Esophagus squamous epithelium (tissue), 5 donors: ENCODE measurements at places on chromosomes 2 and 18.

GRCh38 chr2:69791045-69791444 is 38.4 kb upstream of the GMCL1 start:
- DNase-seq: no peak

DNA sequence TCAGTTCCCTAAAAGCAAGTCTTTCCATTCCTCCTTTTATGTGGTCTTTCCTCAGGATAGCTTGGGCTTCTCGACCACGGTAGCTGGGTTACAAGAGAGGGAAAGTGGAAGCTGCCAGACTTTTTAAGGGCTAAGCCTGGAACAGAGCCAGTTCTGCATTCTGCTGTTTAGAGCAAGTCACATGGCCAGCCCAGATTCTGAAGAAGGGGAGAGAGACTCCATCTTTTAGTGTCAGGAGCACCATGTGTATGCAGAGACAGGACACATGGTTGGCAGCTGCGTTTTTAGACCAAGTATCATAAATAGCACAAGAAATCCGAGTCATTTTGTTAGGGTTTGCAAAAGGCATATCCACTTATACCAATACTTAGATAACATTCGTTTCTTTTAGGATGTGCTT is 4.7 kb downstream of the HMSD start:
- no peak for DNase-seq

DNA sequence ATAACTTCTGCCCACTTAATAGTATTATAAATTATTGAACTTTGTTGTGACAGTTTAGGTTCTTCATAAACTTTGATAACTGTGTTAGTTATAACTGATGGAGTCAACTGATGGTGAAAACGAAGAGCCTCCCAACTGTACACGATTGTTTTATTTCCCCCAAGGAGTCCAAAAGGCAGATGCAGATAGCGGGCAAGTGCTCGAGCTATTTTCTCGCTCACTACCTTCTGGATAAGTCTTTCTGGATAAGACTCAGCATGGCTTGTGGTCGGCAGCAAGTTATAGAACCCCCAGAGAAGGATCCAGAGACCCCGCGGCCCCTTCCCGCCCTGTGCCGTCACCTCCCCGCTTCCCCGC is 517 bp downstream of the GCFC2 start:
- no peak for DNase-seq

DNA sequence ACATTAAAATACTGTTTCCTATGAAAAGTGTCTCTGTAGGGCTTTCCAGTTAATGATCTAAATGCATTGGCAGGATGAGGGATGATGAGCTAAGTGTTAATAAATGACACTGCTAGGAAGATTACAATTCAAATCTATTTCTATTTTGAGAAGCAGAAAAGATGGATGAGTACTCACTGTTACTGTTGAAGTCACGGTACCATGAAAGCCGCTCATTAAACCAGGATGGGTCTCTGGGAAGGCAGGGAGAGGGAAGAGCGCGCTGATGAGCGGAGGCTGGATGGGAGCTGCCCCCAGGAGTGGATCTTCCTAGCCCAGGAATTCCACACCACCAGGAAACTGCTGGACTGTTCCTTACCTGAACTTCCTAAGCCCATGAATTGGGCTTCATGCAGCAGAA is 27.1 kb upstream of the TXNDC2 start:
- DNase-seq: no peak

DNA sequence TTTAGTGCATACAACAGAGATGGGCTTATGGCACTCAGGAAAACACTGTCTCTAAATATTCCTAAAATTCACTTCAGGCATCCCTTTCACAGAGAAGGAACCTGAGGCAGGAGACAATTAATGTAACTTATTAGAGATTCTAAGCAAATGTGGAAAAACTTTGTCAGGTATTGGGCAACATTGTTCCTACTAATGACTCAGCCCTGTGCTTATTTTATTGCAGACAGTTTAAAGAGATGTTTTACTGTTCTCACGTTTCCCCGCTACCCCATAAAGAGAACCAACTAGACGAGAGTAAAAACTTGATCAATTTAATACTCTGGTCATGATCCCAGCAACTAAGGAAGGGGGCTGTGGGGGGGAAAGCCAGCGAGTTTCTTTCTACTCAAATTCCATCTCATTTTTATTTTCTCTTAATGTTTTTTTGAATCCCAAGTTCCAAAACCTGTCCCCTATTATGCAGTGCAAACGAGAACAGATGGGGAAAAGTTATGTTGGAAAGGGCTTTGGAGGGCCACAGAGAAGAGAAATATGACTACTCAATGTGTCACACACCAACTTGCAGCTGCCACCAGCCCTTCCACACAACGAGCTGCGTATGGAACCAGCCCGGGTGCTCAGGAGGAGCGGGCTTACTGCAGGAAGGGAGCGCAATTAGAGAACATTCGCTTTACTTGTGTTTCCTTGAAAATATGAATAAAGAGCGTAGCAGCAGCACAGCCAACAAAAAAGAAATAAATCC is 18.7 kb upstream of the ACVR1 start:
- no peak for DNase-seq

DNA sequence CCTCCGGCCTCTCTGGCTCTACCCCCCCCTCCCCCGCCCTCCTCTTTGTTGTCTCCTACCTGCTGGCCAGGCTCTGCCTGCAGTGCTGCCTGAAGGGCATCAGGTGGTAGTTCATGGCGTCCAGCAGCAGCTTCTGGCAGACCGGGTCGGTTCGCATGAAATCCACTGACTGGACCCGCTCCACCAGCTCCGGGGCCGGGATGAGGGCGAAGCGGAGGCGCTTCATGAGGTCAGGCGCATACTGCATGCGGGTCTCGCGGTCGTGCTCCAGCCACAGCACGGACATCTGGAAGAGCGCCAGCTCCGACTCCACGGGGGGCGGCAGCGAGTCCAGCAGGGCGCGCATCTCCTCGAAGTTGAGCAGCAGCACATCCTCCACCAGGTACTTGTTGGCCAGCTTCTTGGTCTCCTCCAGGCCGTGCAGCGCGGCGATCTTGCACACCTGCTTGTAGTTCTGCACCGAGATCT is 3.2 kb downstream of the KLHL14 start:
- DNase-seq: no peak

GRCh38 chr2:216370961-216371712 is 1.1 kb downstream of the MARCHF4 start:
- no peak for DNase-seq

DNA sequence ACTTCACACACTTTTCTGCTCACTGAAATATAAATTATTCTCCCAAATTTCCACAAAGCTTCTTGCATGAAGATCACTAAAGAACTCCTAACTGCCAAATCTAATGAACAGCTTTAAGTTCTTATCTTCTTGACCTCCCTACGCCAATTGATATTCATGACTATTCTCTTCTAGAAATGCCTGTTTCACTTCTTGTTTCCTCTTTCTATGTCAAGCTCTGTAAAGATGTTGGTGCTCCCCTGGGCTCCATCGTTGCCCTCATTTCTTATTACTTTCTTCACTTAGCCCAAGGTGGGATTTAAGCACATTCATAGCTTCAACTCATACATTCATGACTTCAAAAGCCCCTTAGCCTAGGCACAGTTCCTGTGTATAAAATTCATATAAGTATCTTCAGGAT is 9.2 kb upstream of the ANTXR1 start:
- DNase-seq: no peak

DNA sequence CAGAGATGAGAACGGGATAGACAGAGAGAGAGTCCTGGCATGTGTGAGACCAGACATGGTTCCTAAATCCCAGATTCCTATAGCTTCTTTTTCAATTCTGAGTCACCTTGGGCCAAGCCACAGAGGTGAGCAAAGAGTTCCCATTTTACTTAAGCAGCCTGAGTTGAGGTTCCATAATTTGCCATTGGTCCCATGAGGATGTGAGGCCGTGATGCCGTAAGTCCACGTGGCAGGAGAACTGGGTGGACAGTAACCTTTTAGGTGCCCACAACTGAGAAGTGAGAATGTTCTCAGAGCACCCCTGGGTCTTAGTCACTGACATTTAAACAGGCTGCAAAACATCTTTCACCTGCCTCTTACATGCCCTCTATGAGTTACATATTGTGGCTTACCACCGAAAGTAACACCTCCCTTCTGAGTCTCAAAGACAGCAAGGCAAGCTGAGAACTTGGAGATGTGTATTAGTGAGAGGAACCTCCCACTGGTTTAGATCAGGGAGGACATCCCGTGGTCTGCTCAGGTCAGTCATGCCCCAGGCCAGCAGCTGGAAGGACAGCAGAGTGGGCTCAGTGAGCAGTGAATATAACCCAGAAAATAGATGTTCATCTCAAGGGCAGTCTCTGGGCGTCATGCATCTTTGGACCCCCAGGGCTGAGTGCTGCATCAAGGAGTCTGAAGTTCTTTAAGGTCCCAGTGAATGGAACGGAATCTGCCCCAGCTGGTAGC is 127.9 kb upstream of the LGALSL start:
- no peak for DNase-seq

DNA sequence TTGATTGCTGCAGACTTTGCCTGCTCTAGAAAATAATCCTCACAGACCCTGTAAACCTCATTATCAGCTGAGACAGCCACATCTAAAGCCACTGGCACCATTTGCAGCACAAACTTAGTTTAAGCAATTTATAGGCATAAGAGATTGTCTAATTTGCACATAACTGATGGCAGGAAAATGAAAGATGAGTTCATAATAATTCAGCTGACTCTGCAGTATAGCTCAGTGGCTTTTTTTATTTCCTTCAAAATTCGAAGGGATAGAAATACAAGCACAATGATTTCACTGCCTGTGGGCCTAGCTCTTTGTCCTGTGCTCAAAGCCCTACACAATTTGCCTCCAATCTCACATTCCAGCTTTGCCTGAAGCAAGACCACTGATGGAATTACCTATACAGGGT is 341.2 kb downstream of the RAD51AP2 start:
- DNase-seq: no peak

GRCh38 chr18:21109936-21110712 is 1.5 kb downstream of the ROCK1 start:
- no peak for DNase-seq

GRCh38 chr2:225502971-225503370 is 103.5 kb downstream of the NYAP2 start:
- DNase-seq: no peak

DNA sequence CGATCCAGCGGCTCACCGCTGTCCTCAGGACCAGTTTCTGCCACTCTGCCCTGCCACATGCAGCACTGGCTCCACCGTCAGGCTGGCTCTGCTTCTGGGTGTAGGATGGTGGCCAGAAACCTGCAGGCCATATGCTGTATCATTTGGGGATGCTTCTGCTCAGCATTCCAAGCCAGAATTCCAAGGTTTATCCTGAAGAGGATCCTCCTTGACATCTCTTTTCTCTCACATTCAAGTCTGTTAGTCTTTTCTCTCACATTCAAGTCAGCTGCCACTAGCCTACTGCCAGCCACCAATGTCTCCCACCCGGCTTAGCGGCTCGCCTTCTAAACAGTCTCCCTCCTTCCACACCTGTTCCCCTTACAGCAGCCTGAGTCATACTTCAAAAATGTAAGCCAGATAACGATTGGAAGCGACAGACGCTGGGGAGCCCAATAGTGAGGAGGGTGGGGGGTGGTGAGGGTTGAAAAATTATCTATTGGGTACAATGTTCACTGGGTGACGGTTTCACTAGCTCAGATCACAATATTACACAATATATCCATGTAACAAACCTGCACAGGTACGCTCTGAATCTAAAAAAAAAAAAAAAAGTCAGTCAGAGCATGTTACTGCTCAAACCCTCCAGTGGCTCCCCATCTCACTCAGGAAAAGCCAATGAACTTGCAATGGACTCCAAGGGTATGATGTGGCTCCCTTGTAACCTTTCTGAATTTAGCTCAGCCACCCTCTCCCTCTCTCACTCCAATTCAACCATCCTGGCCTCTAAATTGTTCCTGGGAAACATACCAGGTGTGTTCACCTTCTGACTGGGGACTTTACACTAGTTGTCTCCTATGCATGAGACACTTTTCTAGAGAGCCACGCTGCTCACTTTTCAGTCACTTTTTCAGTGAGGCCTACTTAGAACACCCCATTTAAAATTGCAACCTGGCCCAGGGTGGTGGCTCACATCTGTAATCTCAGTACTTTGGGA is 38.8 kb upstream of the SP3 start:
- no peak for DNase-seq

- DNase-seq: no peak
Measured at GRCh38 chr2:128197059-128197458, 106.1 kb downstream of the UGGT1 start.

DNA sequence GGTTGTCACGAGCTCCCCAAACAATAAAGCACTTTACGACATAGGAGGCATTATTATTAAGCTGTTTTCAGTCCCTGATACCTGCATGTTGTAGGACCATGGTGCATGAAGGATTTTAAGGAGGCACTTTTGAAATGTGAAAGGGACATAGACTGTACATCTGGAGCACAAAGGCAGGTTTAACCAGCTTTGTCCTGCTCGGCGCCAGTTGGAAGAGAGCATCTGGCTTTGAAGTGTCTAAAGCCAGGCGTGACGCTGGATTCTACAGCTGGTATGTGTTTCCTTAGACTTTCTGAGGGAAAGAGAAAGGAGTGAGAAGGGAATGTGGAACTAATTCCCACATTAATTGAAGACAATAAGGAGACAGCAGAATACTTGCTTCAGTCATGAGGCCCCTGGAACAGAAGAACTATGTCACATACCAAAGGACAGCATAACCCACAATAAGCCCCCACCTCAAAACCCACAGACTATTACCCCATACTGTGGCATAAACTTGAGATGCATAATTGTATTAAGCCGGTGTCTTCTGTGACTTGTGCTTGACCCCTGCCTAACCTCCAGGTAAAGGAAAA is 381.0 kb upstream of the MEX3C start:
- no peak for DNase-seq

GRCh38 chr18:6871566-6871965 is 142.1 kb downstream of the ARHGAP28 start:
- DNase-seq: no peak

DNA sequence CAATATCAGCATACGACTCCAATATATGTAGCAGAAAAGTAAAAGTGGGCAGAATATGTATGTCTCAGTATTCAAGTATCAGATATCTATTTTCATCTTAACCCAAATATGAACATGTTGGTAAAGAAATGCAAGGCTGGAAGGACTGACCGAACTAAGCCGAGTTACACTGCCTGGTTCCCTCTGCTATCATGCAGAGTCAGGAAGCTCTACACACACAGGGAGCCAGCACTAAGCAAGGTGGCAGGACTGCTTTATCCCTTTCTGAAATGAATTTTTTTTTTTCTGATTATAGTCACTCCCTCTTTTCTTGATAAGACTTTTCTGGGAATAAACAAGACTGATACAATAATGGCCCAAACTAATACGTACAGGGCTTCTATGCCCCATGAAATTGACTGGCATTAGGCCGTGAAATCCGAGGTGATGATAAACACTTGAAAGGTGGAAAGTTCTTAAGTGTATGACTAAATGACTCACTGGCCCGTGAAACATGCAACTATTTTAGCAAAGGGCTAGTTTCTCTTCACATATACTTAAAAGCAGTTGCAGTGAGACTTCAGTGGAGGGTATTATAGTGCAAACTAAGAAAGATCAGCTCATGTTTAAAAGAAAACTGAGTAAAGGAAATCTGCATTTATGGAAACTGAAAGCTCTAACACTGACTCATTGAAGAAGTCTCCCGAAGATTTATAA is 14.9 kb downstream of the DPP4 start:
- no peak for DNase-seq

DNA sequence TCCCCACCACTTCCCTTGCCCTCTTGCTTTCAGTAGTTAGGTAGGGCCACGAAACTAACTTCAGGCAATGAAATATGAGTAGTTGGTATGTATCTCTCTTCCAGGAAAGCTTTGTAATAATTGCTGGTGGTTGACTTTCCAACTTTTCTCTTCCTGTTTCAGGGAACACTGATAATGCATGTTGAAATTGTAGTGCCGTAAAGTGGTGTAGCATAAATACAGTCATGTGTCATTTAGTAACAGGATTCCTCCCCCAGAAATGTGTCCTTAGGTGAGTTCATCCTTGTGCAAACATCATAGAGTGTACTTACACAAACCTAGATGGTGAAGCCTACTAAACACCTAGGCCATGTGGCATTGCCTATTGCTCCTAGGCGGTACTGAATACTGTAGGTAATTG is 429.2 kb downstream of the PID1 start:
- DNase-seq: no peak
